Mucosa of gallbladder (tissue), 1 donor: ENCODE measurements at places on chromosomes 11 and 22.
A peak's percentile ranks its signal among the peaks of the same experiment; 100 is the strongest.

- no peak for DNase-seq
These were observed 49.5 kb upstream of the B3GNT6 start for GRCh38 chr11:76984743-76985142.

- DNase-seq: no peak
These were observed 114.6 kb upstream of the SESN3 start for GRCh38 chr11:95345651-95346050.

DNA sequence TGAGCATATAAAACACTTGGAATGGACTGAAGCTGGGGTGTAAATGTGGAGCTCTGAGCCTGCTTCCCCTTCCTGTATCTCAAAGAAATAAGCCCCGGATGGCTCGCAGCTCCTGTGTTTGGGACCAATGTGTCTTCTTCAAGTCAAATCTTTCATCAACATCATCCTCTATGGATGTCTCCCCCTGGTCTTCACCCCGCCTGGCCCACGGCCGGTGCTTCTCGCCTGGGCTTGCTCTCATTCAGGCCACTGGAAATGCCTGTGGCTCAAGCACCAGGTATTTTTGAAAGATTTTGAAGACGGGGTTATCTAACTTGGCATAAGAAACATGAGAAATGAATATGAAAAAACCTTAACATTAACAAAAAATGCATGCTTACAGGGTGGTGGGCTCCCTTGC, 769.8 kb downstream of the BRD1 start:
- DNase-seq: no peak

- no peak for DNase-seq
These were observed 6.7 kb downstream of the PHOX2A start for GRCh38 chr11:72237112-72237931.

DNA sequence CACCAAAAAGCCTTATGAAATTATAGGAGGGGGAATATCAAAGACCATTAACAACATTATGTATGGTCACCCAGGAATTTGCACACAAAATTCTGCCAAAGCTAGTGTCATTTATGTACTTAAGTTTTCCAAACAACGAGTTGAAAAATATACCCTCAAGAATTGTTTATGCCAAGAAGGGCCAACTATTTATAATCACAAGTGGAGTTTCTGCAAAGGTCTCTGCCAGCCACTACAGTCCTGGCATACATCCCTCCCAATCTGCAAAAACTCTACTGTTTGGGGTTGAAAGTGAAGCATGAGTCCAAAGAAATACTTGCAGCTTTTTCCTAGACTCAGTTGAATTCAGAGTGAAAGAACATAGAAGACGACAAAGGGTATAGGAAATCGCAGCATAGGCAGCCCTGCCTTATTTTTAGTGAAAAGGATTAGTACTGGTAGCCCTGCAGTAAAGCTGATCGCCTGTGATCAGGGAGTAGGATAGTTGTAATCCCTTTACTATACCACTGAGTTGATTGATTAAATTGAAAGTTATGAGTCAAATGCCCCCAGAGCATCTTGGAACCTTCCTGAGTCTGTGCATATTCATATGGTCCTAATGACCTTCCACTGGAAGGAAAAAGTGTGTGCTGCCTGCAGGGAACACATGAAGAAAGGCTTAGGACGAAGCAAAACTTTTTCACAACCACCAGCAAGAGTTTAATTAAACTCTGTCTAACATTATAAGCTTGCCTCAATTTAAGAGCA, 144.0 kb downstream of the SPON1 start:
- DNase-seq: no peak

GRCh38 chr22:47423266-47423665, 660.8 kb downstream of the TBC1D22A start:
- no peak for DNase-seq

GRCh38 chr11:65496304-65497140, 2.3 kb upstream of the MALAT1 start:
- no peak for DNase-seq

DNA sequence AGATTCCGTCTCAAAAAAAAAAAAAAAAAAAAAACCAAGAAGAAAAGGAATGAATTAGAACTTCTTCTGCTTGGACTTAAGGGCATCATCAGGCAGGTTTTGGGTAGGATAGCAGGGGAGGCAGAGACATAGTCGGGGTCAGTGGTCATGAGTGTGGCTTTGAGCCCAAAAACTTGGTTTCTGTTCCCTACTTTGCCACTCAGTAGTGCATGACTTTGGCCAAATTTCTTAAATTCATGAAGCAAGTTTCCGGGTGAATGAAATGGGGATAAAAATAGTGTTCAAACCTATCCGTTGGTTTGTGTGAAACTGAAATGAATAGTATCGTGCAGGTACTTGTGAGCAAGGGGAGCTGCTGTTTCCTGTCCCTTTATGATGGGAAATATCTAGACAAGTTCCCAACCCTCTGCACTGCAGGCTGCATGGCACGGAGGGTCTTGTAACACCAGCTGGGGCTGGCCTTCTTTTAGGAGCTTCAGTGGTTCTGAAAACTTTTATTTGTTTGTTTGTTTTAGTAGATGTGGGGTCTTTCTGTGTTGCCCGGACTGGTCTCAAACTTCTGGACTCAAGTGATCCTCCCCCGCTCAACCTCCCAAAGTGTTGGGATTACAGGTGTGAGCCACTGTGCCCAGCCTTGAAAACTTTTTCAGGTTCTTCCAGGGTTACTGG, 18.4 kb downstream of the NEAT1 start:
- DNase-seq: no peak

DNA sequence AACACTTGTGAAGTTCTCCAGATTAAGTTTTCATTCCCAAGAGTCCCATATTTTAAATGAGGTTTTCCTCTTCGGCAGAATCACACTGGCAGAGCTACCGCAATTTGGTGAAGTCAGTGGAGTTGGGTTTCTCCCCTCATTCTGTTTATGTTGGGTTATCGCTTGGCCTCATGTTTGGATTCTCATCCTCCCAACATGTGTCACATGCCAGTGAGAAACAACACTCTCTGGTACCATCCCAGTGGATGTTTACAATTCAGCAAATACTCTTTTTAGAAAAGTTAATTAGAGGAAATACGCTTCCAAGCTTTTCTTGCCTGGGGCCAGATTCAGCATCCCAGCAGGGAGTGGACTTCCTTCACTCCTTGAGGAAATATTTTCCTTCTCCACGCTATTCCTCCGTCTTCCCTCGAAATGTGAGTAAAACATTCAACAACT, 2.1 kb downstream of the PAMR1 start:
- DNase-seq: no peak

DNA sequence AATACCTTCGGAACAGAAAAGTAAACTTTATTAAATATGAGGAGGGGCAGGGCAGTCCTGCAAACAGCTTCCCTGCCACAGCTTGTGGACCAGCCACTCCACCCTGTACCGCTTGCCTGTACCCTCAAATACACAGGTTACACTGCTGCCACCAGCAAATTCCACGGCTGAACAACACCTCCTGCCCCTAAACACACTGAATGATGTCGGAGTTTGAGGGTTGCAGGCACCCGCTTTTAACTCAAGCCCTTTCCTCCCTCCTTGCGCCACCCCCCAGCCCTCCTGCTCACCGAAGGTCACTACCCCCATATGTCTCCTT, 4.0 kb downstream of the VSIG2 start:
- DNase-seq: no peak

- DNase-seq: no peak
These were observed 12.6 kb downstream of the LRRC75B start for GRCh38 chr22:24580276-24580675.

GRCh38 chr11:23404225-23405160, 544.2 kb upstream of the CCDC179 start:
- no peak for DNase-seq

GRCh38 chr11:122672892-122673291, 17.4 kb downstream of the UBASH3B start:
- no peak for DNase-seq

- peak; percentile 34 for DNase-seq
These were observed 27.0 kb upstream of the AMOTL1 start for GRCh38 chr11:94741022-94741679.

- no peak for DNase-seq
These were observed 31.9 kb downstream of the SCGB1A1 start for GRCh38 chr11:62450543-62451240.

DNA sequence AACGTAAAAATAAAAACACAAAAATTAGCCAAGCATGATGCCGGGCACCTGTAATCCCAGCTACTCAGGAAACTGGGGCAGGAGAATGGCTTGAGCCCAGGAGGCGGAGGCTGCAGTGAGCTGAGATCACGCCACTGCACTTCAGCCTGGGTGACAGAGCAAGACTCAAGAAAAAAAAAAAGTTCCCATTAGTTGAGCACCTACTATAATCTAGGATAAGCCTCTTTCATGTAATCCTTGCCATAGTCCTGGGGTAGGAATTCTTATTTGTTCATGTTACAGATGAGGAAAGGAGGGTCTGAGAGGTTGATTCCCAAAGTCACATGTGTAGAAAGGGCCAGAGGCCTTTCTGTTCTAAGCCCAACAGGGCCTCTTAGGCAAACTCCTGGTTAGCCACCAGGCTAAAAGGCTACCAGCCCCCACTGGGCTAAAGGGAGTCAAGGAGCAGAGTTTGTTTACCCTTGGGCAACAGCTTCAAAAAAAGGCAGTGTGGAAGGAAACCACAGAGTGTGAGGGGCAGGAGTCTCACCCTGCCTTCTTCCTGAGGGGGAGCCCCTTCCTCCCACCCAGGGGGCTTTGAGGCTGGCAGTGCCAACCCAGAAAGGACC, 21.6 kb upstream of the CSNK1E start:
- no peak for DNase-seq
